Tongue (tissue), 3 donors: ENCODE measurements at places on chromosomes 1 and 21. TPM values are rescaled to one million over a fixed set of nuclear protein-coding genes. Genes with fewer than 3 reads are reported as not detected.

DNA sequence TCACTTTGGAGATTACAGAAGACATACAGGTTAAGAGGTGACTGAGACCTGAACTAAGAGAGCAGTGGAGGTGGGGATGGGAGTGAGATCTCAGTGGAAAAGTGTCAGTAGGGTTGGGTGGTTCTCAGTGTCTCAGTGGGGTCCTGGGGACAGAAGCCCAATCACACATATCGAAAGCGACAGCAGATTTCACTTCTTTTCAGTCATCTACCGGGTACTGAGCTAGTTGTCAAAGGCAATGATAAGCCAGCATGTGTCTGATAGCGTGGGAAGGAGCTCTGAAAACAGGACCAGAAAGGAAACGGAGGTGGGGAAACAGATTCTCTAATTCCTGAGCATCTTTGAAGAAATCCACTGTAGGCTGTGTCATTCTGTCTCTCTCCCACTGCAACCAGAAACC, 59.5 kb downstream of the RHOU start:
- no peak for DNase-seq

ERICH3 gene
- total RNA-seq, result not detected

- no peak for DNase-seq
Observed at GRCh38 chr1:53442299-53442698, 16.9 kb upstream of the DMRTB1 start.

DNA sequence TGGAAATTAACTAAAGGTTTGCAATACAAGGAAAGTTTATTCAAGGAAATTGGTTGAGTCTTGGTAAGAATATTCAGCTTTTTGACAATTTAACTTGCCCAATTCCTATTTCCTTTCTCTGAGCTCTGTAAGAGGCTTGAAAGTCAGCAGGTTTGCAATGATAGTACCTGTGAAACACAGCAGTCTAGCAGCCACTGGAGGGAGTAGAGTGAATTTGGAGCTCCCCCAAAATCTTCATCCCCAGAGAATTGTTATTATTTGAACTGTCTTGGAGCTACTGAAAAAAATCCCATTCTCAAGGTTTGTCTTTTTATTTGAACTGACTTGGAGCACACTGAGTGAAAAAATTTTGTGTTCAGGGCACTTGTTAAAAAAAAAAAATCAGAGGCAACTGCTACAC, 654.2 kb upstream of the PKN2 start:
- DNase-seq, result no peak

DNA sequence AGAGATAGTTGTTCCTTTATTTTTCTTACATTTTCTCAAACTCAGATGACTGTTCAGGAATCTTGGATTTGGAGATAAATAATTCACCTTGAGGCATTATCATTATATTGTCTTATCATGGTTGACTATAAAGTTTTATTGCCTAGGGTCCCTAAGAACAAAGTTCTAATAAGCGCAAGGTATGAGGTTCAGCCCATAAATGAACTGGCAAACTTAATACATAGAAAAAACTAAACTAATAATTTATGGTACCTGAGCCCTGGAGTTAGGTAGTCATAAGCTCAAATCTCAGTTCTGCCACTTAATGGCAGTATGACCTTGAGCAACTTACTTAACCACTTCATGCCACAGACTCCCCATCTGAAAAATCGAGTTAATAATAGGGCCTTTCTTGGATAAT, 334.0 kb upstream of the PBX1 start:
- no peak for DNase-seq
